ENCODE measurements at places on chromosomes 12 and 14.

DNA sequence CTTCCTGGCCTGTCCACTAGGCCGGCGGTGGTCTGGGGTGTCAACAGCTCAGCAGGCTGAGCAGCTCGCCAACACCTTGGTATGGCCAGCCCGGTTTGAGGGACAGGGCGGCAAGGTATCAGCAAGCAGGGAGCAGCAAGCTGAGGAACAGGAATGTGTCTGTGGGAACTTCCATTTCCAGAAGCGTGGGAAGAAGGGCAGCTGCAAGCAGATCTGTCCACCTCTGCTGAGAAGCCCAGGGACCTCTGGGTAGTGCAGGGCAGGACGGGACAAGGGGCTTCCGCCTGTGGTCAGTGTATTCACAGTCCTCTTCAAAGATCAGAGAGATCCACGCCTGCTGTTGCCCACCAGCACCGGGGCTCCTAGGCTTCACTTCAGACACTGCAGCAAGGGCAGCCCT, 36.0 kb downstream of the ACTN1 start:
- no peak for DNase-seq

- DNase-seq, result no peak
These were observed 64.5 kb downstream of the CRADD start for GRCh38 chr12:93741659-93742109.

- DNase-seq, result peak; percentile 50
These were observed 68.6 kb upstream of the MAX start for GRCh38 chr14:65170768-65171507.

- DNase-seq, result no peak
These were observed 26.6 kb upstream of the PRPF39 start for GRCh38 chr14:45057349-45057748.

- no peak for DNase-seq
These were observed 1.3 kb upstream of the RNU7-1 start for GRCh38 chr12:6942331-6942665.

DNA sequence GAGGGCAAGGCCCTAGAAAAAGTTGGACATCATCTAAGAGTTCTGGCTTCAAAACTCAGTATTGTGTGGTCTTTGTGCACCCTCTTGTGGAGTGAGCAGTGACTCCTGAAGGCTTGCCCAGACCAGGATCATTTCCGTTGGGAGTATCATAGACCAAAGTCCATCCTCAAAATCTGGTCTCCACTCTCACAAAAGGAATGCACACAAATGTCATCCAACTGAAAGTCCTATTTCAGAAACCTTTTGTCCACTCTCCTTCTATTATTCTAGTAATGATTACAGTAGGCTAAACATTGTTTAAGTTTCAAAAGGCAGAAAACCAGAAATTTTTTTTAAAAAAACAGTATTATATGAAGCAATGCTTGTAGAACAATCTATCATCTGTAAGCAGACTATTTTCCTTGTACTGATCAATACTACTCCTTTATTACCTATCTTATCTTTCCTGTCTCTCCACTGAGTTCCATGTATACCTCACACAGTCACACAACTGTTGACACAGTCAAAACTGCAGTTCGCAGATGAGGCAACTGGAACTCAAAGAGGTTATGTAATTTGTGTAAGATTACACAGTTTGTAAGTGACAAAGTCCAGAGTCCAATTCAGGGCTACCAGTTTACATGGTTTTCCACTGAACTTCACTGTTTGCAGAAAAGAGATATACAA, 41.4 kb downstream of the COX16 start:
- DNase-seq, result no peak

Data from CD4-positive, alpha-beta T cell treated with Interleukin-21 for 1 hour (primary cell).